Uterus (tissue), 4 donors: ENCODE measurements at places on chromosomes 1 and 21.
A peak's percentile ranks its signal among the peaks of the same experiment; 100 is the strongest.

DNA sequence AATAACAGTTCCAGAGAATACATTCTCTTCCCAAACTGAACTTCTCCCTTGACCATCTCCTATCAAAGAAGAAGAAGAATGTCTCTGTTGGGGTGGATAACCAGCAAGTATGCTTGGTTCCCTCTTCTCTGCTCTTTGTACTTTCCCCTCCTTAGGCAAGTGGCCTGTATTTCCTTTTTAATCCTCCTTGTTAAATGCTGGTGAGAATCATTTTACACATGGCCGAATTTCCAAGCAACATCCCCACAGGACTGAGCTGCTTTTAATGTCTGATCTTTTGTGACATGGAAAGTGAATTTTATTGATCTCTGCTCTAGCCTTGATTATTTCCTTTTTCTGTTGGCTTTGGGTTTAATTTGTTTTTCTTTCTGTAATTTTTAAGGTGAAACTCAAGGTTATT is 336.7 kb downstream of the DUSP10 start:
- no peak for DNase-seq

- no peak for DNase-seq
These were observed 287.6 kb downstream of the AKT3 start for GRCh38 chr1:243562473-243562872.

DNA sequence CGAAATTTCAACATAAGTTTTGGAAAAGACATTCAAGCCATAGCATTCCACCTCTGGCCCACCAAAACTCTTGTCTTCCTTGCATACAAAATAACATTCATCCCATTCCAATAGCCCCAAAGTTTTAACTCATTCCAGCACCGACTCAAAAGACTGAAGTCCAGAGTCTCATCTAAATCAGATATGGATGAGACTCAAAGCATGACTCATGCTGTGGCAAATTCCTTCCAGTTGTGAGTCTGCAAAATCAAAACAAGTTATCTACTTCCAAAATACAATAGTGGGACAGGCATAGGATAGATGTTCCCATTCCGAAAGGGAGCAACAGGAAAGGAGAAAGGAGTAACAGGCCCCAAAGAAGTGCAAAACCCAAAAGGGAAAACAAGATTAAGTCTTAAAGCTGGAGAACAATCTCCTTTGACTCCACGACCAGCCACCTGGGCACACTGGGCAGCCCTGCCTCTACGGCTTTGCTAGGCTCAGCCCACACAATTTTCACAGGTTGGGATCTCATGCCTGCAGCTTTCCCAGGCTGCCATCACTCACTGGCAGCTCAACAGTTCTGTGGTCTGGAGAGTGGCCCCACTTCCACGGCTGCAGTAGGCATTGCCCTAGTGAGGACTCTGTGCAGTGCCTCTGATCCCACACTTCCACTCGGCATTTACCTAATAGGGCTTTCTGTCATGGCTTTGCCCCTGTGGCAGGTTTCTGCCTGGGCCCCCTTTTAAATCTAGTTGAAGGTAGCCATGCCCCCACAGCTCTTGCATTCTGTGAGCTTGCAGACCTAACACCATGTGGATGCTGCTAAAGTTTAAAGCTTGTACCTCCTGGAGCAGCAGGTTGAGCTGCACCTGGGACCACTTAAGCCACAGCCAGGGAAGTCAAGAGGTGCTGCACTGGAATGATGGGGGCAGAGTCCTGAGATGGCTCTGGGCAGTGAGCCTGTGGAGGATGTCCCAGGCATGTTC is 51.0 kb downstream of the RUNX3 start:
- DNase-seq = no peak

DNA sequence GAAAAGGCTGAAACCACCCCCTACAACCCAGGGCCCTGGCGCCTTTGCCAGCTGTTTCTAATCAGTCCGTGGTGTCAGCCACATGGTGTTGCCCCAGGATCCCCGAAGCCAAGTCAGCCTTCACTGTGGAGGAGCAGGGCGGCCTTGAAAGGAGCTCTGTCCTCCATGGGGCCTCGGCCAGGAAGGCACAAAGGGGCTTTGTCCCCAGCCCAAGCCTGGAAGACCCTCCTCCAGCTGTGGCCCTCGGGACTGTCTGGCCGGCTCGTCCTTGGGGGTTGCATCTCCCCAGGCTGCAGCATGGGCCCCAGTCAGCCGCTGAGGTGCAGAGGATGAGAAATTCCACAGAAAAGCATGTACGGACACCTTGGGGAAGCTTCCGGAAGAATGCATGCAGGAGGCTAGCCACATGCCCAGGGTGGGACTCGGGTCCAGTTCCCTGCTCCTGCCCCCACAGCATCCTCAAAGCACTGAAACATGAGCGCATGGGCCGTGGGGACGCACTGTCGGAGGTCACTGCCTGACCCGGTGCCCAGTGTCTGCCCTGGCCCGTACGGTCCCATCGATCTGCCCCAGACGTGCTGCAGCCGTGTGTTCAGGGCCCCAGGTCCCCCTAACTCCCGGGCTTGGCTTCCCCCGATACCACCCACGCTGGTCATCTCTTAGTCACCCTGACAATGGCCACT is 38.6 kb upstream of the POFUT2 start:
- DNase-seq = no peak

DNA sequence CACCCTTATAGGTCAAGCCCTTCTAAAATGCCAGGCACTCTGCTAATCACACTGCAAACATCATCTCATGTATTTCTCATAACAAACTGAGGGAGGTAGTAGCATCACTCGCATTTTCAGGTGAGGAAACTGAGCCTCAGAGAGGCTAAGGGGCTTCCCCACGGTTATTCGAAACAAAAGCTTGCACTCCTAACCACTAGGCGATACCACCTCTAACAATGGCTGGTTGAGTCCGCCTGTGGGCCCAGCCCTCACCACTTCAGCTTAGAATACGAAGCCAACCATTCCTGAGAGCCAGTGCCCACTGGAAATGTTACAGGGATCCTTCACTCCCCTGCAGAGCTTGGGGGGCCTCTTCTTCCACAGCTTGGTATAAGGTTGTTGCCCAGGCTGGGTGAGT is 65.3 kb upstream of the TENT5C start:
- no peak for DNase-seq

DNA sequence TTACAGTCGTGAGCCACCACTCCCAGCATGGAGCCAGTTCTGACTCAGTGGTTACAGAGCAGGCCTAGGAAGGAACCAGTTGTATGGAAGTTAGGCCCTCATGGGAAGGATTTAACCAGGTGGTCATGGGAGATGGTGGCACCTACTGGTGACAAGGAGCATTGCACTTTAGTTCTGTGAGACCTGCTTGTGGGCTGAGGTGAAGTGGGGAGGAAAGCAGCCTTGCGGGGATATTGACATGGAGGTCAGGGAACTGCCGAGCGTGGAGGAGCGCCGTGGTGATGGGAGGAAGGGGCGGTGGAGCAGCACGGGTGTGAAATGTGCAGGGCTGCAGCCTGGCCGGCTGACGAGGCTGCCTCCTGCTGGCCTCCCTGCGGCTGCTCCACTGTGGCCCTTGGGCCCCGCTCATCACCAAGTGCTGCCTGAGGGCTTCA is 100.4 kb downstream of the GALNT2 start:
- no peak for DNase-seq

- DNase-seq = no peak
These were observed 128.9 kb downstream of the GRIK1 start for GRCh38 chr21:29810871-29811270.

- DNase-seq = no peak
These were observed 18.1 kb upstream of the IRF2BP2 start for GRCh38 chr1:234628089-234628488.

DNA sequence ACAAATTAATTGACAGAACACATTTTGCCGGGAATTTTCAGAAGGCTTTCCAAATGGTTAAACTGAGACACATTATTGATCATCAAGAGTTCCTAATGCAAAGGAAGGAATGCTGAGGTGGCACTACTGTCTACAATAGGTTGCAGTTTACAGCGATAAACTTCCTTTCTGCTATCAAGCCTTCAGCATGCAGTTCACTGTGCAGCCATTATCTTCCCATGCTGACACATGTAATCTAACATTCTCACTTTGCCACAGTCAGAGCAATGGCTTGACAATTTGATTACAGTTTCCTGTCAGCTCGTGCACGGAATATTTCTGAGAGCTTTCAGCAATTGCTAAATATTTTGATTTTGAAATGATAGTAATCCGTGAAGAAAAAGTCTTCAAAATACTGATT is 166.9 kb upstream of the PRMT6 start:
- no peak for DNase-seq

DNA sequence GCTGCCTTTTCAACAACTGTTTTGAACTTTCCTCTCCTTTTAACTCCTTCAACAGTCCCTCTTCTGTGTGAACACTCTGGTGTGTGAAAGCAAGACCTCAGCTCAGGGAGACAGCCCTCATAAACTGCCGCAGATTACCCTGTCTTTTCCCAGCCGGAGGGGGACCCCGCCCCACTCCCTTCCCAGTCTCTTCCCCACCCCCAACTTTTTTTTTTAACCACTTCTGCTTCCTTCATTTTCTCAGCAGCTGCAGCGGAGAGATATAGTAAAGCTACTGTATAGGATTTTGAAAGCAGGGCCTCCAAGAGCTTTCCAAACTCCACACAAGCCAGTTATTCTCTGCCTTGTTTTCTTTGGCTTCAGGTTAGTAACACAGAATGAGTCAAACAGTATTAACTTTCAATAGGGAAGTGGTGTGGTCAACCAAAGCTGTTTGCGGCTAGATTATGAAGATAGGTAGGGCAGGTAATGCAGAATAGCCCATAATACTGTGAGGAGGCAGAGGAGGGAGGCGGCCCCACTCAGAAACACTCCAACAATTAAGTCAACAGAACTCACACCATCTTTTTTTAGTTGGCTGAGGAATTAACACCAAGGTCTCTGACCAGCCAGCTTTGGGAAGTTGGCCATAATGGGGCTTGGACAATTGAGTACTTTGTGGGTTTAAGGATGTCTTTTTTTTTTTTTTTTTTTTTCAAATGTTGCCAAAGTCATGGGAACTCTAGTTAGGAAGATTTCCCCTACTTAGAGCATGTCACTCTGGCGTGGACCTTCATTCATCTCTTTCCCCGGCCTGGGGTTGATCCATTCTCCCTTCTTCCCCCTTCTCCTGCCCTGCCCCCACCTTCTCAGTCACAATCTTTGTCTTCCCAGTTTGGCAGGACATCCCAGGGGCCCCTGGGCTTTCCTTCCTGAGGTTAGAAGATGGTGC is 177.0 kb downstream of the CLIC6 start:
- no peak for DNase-seq

DNA sequence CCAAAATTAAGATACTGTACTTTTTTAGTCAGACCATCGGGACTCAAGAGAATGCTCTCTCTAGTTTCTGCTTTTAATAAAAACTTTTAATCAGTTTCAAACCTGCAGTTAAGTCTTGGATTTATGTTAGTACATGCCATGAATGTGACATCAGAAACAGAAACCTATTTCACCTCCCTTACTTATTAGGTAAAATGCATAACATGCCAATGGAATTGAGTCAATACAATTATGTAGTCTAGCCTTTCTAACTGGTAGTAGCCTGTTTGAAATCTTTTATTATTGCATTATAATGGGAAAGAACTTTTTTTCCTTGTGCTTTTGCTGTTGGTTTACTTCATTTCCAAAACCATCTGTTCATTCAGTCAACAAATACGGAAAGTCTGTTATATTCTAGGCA is 4.8 kb downstream of the PHACTR4 start:
- DNase-seq = no peak

- DNase-seq = no peak
These were observed 34.7 kb downstream of the RGSL1 start for GRCh38 chr1:182484531-182485257.

DNA sequence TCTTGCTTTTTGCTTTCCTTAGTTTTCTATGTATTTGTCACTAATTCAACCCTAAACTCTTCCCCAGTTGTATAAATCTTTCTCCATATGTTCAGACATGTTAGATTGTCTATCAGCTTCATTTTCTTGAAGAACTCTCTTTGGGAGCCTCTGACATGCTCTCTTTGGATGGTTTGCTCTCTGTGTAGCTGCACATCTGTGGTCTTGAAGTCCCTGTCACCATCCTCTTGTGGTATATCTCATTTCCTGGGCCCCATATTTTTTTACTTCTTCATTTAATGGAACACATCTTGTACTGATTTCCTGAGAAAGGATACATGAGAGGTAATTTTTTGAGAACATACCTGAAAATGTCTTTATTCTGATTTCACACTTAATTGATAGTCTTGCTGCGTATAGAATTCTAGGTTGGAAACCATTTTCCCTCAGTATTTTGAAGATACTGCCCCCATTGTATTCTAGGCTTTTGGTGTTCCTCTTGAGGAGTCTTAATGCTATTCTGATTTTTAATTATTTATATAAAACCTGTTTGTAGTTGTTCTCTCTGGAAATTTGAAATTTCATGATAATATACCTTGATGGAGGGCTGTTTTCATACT is 72.6 kb downstream of the ST3GAL3 start:
- no peak for DNase-seq

GRCh38 chr1:114695430-114696058 is at the start of gene AMPD1:
AMPD1 (minus strand) TSS chr1:114695546; CDS start chr1:114695471, 75 bp downstream.
- DNase-seq = no peak

- no peak for DNase-seq
These were observed 2.5 kb upstream of the TFAP2E start for GRCh38 chr1:35570589-35571137.

DNA sequence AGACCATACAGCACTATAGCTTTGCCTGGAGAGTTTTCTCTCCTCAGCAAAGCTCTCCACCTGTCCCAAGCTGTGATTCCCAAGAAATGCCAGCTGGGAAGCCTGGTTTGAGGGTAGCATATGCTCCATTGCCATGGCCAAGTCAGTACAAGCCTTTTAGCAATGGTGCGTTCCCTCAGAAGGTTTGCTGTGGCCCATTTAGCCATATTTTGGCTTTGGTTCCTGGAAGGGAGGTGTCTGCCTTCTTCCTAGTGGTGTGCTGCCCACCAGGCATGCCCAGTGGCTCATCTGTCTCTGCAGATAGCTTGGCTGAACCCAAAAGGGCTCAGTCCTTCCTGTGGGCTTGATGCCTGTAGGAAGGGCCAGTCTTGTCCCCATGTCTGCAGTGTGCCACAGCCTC is 32.4 kb downstream of the GALNT2 start:
- DNase-seq = peak; percentile 2

DNA sequence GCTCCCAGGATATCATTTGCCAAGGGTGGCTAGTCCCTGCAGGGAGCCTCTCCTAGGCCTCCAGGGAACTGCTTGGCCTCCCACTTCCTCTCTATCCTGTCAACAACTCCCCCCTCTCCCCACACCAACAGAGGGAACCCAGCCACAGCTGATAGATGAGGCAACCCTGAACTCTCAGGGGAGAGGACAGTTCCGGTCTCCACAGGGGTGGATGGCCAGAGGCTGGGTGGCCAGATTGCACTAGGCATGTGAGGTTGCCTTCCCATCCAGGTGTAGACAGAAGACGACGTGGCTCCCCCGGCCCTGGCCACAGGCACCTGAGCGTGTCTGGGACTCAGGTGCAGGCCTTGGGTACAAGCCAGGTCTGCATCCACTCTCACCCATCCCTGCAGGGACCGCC is 53.3 kb downstream of the TOR1AIP2 start:
- DNase-seq = no peak

GRCh38 chr1:82343381-82343780 is 542.6 kb downstream of the ADGRL2 start:
- DNase-seq = no peak

- DNase-seq = peak; percentile 88
These were observed 109.8 kb downstream of the MAST2 start for GRCh38 chr1:45913183-45913683.

GRCh38 chr1:164651351-164651951 is 92.5 kb downstream of the PBX1 start:
- no peak for DNase-seq

- DNase-seq = no peak
These were observed 9.5 kb upstream of the TBCE start for GRCh38 chr1:235357485-235358373.

- peak; percentile 70 for DNase-seq
These were observed 27.7 kb downstream of the PTPRF start for GRCh38 chr1:43558346-43558841.
